Eye (tissue), 1 donor: ENCODE measurements at places on chromosomes 4 and X.

GRCh38 chrX:77979870-77980269, 10.4 kb upstream of the PGAM4 start:
- no peak for DNase-seq

- DNase-seq, result no peak
Observed at GRCh38 chr4:77201857-77202256, 44.9 kb downstream of the CCNG2 start.

DNA sequence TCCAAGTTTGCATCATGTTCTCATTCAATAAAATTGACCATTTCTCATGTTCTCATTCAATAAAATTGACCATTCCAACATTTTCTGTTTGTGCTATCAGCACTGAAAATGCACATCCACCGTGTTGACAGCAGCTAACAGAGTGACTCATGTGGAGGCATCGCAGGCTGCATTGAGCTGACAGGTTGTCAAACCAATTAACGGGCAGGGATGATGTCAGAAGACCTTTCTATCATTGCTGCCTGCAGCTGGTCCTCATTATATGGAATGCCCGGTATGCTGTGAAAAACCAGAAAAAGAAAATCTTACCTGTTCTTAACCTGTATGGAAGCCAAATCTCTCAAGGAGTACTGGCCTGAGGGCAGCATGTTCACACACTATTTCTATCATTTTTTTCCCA, 202.0 kb downstream of the SMIM20 start:
- DNase-seq, result peak; percentile 88

DNA sequence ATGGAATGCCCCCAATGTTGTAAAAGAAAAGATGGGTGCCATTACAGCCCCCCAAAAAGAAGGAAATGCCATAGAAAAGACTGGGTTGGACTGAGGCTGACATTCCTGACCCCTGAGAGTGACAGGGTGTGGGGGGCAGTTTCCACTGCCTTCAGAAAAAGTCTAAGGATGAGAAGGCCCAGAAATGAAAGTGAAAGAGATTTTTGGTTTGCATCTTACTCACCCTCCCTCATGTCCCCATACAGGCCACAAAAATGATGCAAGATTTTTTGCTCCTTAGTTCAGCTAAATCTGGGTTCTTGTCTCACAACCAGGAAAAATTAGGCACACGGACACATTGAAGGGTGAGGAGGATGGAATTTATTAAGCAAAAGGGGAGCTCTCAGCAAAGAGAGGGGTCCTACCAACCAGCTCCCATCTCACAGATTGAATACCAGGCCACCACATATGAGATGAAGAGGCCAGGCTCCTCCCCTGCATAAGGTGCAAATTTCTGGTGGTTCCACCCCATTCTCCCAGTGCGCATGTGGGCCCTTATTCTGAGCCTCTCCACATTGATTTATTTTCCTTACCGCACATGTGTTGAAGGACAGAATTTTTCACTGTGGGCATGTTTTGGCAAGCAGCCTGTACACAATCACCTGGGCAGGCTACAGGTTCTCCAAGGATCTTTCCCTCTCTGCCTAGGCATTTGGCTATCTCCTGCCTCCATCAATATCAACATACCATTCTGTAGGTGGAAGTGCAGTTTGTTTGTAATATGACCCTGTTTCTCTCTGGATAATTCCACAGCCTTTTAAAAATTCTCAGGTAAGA, 18.8 kb downstream of the PPP4R3C start:
- no peak for DNase-seq

DNA sequence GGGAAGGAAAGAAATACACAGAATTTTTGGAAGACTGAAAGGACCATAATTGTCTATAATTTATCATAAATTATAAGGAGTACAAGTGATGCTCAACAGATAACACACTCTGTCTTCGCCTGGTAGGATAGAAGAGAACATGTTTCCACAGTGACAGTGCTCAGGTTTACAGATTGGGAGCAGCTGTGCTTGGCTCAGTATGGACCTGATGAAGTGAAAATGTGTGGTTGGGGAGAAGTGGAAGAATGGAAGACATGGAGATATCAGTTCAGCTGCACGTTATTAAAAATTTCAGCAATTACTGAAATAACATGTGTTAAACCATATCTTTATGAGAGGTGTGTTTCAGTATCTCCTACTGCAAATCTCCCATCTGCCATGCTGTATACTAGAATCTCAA, 90.6 kb downstream of the TLL1 start:
- no peak for DNase-seq

DNA sequence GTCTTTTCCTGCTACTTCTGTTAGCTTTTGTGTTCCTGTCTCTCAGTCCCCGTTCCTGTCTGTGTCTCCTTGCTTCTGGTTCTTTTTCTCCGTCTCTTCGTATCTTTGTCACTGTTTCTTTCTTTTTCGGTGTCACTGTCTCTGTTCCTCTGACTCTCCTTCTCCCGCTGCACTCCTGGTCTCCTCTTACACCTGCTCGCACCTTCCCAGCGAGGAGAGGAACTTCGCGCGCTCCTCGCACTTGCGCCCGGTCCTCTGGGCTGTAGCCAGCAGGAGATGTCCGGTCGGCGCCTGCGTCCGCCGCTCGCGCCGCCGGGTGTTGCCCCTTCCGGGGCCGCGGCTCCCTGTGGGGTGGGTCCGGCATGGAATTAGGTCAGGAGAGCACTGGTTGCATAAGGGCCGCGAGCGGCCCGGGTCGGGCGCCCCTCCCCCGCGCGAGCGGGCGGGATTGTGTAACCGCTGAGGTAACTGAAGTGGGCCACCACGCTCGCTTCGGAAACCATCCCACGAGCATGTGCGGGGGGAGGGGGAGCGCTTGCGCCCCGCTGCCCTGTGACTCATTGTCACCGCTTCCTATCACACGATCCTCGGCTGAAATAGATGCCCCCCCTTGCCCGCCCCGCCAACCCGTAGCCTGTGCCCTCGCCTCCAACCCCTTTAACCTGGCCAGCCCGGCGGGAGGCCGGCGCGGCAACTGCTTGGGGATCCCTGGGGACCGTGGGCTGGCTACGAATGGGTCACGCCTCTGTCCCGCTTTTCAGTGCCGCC, 1.6 kb downstream of the LONRF3 start:
- DNase-seq, result peak; percentile 65

GRCh38 chr4:125938541-125938940, 623.8 kb downstream of the FAT4 start:
- DNase-seq, result no peak

DNA sequence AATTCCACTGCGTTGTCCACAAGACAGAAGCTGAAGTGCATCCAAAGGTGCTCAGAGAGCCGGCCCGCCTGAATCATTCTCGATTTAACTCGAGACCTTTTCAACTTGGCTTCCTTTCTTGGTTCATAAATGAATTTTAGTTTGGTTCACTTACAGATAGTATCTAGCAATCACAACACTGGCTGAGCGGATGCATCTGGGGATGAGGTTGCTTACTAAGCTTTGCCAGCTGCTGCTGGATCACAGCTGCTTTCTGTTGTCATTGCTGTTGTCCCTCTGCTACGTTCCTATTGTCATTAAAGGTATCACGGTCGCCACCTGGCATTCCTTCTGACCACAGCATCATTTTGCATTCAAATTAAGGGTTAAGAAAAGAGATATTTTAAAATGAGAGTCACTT, 115.5 kb downstream of the NFKB1 start:
- DNase-seq, result no peak

DNA sequence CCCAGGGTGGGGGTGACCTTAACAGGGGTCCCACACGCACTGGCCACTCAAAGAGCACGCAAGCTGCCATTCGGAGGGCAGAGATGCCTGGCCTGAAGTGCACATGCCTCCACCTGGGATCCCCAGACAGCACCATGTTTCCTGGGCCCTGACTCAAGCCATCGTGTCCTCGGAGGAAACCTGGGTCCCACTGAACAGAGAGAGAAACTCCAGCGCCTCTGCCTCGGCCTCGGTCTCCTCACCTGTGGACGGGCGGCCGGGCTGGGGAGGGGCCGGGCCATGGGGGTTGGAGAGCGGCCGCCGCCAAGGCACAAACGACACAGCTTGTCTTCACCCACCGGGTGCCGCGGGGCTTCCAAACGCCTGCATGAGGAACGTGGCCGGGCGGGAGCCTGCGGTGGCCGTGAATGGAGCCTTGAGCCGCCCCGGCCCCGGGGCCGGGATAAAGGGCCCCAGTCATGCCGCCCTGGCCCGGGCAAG, 30.0 kb upstream of the FGFR3 start:
- no peak for DNase-seq

DNA sequence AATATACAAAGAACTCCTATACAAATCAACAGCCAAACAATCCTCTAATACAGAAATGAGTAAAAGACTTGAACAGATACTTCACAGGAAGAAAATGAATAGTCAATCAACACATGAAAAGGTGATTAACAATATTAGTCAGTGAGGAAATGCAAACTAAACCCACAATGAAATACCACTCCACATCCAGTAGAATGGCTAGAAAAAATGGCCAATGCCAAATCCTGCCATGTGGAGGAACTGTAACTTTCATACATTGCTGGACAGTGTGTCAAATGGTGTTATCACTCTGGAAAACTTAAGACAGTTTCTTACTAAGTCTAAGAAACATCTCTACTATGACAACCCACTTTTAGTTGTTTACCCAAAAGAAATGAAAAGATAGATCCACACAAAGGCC, 59.5 kb downstream of the NSG1 start:
- DNase-seq, result no peak

GRCh38 chr4:92455951-92456350, 152.2 kb downstream of the GRID2 start:
- no peak for DNase-seq

- DNase-seq, result no peak
Observed at GRCh38 chr4:44916411-44916810, 190.1 kb upstream of the GNPDA2 start.

DNA sequence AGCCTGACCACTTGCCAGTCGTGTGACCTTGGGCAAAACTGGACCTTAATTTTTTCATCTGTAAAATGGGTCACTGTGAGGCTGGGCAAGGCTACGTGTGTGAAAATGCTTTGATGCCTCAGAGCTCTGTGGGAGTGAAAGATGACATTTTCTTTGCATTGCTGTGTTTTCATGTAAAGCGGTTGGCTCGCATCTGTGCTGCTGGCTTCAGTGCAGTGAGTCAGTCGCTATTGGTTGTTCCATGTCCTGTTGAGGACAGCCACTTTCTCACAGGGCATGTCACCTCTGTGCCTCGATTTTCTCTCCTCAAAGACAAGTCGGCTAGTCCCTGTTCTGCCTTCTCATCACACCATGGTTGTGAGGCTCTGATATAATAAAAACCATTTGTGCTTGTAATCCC, 4.4 kb downstream of the MTMR1 start:
- DNase-seq, result no peak

DNA sequence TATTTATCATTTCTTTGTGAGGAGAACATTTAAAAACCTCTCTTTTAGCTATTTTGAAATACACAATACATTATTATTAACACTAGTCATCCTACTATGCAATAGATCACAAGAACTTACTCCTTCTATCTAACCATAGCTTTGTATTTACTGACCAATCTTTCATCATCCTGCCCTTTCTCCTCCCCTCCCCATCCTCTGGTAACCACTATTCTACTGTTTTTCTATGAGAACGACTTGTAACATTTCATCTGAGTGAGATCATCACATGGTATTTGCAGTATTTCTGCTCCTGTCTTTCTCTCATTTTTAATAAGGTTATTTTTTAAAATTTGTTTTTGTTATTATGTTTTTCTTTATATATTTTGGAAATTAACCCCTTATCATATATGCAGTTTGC, 331.8 kb downstream of the TEX13C start:
- no peak for DNase-seq

DNA sequence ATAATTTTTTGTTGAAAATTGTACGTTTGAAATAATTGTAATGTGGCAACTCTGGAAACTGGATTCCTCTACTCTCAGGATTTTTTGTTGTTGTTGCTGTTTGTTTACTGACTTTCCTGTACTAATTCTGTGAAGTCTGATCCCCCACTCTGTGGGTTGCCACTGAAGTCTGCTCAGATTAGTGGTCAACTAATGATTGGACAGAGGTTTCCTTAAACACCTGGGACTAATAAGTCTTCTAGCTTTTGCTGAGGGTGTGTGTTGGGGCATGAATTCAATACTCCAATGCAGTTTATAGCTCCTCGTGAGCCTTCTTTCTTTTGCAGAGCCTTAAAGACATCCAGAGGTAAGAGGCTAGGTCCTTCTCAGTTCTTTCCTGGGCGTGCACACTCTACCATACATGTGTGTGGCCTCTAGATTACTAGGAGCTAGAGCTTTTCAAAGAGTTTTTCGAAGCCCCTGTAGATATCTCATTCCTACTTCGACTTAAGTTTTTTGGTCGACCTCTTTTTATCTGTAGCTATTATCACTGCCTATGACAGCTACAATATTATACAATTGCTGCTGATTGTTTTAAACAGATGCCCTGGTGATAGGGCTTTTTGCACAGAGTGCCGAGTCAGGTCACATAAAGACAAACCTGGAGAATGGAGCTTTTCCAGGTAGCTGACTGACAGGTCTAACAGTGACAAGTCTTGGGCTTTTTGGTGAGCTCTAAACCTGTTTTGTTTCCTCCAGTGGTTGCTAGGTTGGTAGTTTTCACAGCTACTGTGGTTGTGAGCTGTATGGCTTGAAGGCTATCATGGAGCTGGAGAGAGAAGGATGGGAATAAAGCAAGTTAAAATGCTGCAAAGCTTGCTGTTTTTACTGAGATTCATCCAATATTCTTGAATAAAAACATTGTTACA, 34.0 kb downstream of the BMP2K start:
- no peak for DNase-seq

DNA sequence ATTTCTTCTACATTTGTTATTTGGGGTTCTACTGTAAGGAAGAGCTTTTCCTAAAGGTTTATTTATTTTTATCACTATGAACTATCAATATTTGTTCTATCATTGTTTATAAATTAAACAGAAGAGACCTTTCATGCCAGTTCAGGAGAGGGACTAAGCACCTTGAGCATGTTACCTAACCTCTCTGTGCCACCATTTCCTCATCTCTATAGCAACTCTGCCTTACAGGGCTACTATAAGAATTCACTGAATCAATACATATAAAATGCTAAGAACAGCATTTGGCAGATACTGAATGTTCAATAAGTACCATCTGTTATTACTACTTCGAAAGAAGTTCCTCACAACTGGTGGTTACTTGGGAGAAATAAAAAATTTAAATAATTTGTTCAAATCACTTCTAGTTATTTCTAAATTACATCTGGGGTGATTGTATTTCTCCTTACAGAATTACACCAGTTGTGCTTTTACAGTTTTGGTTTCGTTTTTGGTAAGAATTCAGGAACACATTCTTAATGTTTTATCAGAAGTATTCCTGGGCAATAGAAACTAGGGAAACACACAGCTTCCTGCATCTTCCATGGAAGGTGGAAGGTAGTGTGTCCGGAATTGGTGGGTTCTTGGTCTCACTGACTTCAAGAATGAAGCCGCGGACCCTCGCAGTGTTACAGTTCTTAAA, 32.9 kb downstream of the EREG start:
- DNase-seq, result no peak

DNA sequence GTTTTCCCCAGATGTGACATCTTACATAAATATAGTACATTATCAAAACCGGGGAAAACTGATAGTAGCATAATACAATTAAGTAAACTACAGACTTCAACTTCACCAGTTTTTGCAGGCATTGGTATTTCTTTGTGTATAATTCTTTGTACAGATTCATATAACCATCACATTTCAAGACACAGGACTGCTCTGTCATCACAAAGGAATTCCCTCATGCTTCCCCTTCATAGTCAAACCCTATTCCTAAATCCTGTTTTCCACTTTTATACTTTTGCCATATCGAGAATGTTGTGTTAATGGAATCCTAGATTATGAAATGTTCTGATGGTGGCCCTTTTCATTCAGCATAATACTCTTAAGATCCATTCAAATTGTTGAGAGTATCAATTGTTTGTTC, 36.0 kb downstream of the STIM2 start:
- no peak for DNase-seq
